ENCODE measurements at places on chromosomes 13 and 19.

GRCh38 chr13:110109140-110109783, 197.7 kb downstream of the COL4A1 start:
- DNase-seq: no peak

- no peak for DNase-seq
Measured at GRCh38 chr19:47099576-47100050, 14.0 kb downstream of the ZC3H4 start.

- no peak for DNase-seq
Measured at GRCh38 chr13:98743377-98743776, 9.1 kb downstream of the SLC15A1 start.

DNA sequence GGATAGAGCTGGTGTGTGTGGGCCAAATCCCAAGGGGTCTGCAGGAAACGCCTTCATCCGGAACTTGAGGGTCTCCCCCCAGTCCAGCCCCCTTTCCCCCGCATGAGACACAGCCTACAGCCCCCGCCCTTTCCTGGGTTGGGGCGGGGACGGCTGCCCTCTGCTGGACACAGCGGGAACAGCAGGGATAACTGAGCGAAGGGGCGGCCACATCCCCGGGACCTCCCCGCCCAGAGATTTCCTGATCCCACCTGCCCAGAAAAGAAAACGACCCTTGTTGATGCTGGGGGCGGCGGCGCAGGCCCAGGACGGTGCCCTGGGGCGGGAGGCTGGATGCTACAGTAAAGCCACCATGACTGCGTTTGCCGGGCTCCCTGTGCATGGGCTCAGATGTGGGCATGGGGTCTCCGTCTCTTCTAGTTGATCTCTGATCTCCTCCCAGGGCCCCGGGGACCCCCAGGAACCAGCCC, 14.2 kb downstream of the ONECUT3 start:
- DNase-seq: peak; percentile 45

GRCh38 chr13:95783747-95784146, 106.8 kb downstream of the DNAJC3 start:
- DNase-seq: no peak

DNA sequence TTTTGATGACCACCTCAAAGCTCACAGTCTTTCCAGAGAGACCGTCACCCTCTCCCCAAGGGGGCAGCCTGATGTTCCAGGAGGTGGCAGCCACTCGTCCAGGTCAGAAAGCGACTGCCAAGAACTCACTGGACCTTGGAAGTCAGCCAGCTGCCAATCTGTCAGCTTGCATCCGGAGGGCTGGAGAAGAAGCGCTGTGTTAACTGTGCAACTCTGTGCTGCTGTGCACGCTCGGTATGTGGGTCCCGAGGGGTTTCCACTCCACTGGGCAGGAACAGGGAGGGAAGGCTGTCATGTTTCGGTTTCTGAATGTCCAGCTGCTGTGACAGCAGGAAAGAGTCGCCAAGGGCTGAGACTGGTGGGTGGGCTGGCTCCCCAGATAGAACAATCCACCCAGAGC, 89.2 kb downstream of the CACNA1A start:
- no peak for DNase-seq

- DNase-seq: no peak
Measured at GRCh38 chr13:109093998-109094397, 464.6 kb downstream of the MYO16 start.

- no peak for DNase-seq
Measured at GRCh38 chr19:7899751-7900378, 3.8 kb upstream of the MAP2K7 start.

- no peak for DNase-seq
Measured at GRCh38 chr19:33175886-33176669, 18.1 kb upstream of the LRP3 start.

- DNase-seq: no peak
Measured at GRCh38 chr13:62483774-62484173, 1068.1 kb upstream of the PCDH20 start.

DNA sequence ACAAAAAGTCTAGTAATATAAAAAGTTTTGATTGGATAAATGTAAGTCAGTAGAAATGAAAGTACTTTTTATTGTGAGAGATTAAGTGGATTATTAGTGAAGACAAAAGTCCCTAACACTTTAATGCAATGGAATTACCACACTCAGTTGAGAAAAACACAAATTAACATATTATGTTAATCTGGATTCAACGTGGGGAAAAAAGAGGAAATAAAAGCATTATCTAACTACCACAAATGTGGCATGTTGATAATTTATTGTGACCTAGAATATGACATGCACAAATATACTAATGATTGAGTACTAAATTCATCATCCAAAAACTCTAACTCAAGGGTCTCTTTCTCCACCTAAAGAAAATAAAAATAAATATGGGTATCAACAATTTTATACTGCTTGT, 41.5 kb downstream of the FOXO1 start:
- no peak for DNase-seq

GRCh38 chr13:29901710-29902631, 51.6 kb upstream of the UBL3 start:
- DNase-seq: no peak

DNA sequence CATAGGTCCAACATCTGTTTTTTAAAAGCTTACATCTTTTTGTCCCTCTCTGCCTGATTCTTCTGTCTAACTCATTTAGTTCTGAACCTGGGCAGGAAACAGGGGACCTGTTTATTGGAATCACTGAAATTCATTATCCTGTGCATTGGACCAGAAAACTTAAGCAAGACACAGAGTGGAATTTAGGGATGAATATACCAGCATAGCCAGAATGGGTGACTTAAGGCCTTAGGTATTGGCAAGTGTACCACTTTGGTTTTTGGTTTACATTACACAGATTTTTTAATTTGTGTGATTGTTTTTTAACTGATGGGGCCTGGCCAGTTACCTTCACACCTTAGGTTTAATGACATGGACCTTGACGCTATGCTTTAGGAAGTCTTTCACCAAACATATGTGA, 232.5 kb downstream of the GPC5 start:
- DNase-seq: no peak

DNA sequence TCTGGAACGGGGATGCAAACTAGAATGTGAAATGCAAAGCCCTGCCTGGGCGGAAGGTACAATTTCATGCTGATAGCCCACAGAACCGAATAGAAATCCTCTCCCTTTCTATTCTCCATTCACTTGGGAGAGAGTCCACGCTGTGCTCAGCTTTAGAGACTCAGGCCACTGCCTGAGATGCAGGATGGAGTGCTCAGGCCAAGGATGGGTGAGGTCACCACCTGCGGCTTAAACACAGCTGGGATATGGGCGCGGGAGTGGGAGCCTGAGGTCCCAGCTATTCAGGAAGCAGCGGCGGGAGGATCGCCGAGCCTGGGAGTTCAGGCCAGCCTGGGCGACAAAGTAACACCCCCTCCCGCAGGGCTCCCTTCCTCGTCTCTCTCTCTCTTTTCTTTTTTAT, 446 bp upstream of the ZNF83 start:
- no peak for DNase-seq

GRCh38 chr19:29663861-29664752, 1.2 kb upstream of the PLEKHF1 start:
- DNase-seq: no peak

GRCh38 chr13:66950666-66951065, 279.5 kb downstream of the PCDH9 start:
- no peak for DNase-seq

GRCh38 chr13:48778610-48779009, 124.9 kb downstream of the CYSLTR2 start:
- DNase-seq: no peak

DNA sequence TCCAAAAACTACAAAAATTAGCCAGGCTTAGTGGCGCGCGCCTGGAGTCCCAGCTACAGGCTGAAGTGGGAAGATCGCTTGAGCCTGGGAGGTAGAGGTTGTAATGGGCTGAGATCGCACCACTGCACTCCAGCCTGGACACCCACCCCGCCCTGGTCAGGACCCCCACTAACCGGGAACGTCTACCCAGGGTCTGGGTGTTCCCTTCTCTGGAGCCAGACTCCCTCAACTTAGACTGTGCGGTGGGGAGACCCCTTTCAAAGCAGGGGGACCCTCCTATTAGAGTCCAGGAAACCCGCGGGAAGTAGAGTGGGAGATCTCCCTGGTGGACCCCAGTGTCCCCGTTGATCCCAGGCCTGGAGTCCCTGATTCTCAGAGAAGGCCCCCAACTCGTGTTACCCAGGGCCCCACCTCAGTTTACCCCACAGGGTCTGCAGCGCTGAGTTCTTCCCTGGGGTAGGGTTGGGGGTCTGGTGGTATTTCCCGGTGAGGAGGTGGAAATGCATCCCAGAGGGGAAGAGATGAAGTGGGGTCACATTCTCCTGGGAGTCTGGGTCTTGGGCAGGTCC, 6.1 kb upstream of the ARRDC2 start:
- no peak for DNase-seq

- DNase-seq: no peak
Measured at GRCh38 chr19:44282846-44283245, 22.0 kb downstream of the ZNF235 start.

DNA sequence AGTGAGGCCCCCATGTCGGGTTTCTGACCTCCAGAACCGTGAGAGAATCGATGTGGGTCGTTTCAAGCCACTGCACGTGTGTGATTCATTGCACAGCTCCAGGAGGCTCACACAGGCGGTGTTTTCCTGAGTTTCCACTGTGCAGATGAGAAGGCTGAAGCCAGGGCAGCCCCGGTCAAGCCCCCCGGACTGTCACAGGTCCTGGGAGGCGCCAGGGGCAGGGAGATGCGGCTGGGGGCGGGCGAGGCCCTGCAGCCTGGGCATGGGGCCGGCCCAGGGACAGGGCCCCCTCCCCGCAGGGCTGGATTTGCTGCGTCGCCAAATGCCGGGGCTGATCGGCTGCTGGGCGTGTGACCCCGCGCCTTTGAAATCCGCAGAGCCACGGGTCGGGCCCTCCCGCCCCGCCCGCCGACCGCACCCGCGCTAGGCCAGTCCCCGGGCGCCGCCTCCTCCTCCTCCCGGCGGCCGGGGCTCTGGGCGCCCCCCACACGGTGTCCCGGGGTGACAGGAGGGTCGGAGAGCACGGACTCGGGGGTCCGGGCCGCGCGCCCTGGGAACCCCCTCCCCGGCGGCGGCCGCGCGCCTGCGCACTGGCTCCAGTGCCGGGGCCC, 9.9 kb upstream of the MKNK2 start:
- no peak for DNase-seq

Measured in activated CD8-positive, alpha-beta memory T cell treated with anti-CD3 and anti-CD28 coated beads for 48 hours (primary cell).